NCI-H1694 treated with DMSO at 0.1 percent for 48 hours (cell line): ENCODE measurements at places on chromosomes 7 and 10.
A peak's percentile ranks its signal among the peaks of the same experiment; 100 is the strongest.

DNA sequence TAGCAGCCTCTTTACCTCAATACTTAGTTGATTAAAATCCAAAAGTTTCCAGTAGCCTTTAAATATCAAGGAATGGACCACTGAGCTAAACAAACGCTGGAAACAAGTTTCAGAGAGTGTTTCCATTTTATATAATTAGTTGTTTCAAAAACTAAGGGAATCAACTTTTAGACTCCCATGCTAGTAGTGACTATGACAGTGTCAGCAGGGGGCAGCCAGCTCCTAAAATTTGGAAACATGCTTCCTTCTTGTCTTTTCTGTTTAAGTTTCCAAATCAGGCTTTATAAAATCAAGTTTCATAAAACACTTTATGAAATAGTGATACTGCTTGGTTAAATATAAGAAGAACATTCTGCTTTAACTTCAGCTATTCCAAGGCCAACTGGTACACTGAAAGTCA, 138.2 kb upstream of the TMEM229A start:
- DNase-seq = peak; percentile 23

DNA sequence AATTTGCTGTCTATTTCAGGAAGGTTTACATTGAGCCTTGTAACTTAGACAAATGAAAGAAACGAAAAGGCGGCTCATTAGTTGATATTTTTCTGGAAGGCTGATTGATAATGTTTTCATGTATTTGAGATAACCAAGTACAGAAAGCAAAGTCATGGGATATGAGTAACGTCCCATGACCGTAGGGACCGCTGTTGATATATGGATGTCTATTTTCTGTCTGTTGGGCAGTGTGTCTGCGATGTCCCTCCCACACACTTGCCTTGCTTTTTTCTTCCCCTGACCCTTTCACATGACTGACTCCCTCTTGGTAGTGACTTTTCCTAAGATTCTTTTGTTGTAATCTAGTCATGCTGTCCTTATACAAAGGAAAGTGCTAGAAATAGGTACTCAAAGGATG, 57.0 kb upstream of the GPR158 start:
- no peak for DNase-seq

DNA sequence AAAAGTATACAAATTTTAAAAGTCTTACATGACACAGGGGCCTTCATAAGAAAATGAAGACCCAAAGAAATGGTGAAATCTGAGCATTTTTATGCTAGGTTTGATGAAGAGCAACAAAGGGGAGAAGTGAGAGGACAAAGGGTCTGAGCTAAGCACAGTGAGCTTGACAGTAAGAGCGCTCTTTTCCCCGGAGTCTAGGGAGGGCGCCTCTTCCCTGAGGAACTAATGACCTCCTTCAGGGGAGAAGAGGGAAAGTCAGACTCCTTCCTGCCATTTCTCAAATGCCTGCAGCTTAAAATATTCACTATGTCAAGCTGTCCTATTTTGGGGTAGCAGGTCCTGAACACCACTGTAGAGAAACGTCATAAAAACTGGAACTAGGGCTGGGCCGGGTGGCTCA, 18.1 kb upstream of the PAXIP1 start:
- DNase-seq = no peak

- DNase-seq = no peak
Observed at GRCh38 chr10:84356928-84357327, 28.5 kb downstream of the CCSER2 start.

- DNase-seq = no peak
Observed at GRCh38 chr7:4800926-4801838, 25.8 kb downstream of the AP5Z1 start.

DNA sequence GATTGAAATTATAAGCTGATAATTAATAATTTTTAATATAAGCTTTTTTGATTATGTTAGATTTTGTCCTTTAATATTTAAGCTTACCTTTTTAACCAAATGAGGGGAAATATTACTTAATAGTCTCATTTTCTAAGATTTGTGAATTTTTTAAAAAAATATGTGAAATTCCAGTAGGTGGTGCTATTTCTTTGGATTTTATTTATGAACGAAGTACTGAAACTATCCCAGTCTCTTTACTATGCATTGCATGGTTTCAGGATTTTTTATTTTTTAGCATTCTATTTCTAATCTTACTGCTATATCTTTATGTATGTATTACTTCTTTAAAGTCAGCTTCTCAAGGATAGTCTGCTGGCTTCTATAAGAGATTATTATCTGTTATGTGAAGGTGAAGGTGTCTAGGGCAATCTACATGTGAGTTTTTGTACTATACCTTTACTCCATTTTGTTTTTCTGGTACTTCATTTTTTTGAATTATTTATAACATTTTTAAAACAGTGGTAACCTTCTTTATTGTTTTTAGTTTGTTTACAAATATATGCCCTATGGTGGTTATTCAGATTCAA, 78.3 kb downstream of the ATRNL1 start:
- peak; percentile 1 for DNase-seq

DNA sequence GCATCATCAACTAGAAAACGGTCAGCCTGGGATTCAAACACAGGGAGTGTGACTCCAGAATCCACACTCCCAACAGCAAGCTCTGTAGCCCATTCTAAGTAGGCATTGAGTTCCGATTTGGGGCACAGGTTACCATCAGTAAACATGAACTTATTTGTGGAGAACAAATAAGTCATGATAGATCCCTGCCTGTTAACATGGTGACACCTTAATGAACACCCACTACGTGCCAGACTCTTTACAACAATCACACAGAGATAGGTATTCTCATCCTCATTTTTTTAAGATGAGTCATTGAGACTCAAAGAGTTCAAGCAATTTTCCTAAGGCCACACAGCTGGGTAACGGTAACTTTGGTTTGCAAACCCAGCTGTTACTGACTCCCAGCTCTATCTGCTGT, 91.5 kb downstream of the LYZL2 start:
- no peak for DNase-seq

GRCh38 chr7:48337012-48337621, 165.9 kb downstream of the ABCA13 start:
- no peak for DNase-seq
